Cerebellar nuclear complex (tissue), 1 donor: ENCODE measurements at places on chromosomes 4 and X.

DNA sequence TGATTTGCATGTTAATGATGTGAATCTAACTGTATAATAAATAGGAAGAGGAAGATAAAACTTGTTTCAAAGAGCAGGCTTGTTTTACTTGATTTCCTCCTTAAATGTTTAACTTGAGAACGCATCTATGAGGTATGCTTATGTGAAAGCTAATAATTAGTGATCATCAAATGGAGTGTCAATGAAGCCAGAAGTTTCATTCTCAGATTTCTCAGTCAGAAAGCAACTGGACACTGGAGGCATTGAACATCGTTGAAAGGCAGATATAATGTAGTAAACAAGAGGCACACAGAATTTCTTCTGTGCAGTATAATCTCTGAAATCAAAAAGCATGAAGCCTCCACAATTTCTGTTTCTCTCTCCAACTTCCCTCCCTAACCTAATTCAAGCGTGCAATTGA, 672.9 kb downstream of the ADGRL3 start:
- DNase-seq, result no peak

GRCh38 chr4:69546134-69546765, 50.5 kb upstream of the UGT2B4 start:
- DNase-seq, result no peak

- no peak for DNase-seq
Measured at GRCh38 chr4:181971973-181972372, 271.2 kb upstream of the TENM3 start.

- DNase-seq, result no peak
Measured at GRCh38 chr4:8882239-8882638, 10.6 kb upstream of the HMX1 start.

GRCh38 chr4:82373486-82373815, 340 bp downstream of the HNRNPD start:
- no peak for DNase-seq

- no peak for DNase-seq
Measured at GRCh38 chr4:20251796-20252655, at the start of gene SLIT2. Gene SLIT2, plus strand, starts transcription at chr4:20251905. Its CDS starts 1,911 bp downstream, at chr4:20253816.

- no peak for DNase-seq
Measured at GRCh38 chrX:145848857-145849256, 31.2 kb downstream of the SLITRK2 start.

- no peak for DNase-seq
Measured at GRCh38 chrX:65697915-65698796, 30.7 kb downstream of the MSN start.

GRCh38 chrX:133321451-133321850, 93.8 kb downstream of the GPC4 start:
- no peak for DNase-seq

GRCh38 chr4:37769391-37769989, 57.0 kb upstream of the PGM2 start:
- no peak for DNase-seq

DNA sequence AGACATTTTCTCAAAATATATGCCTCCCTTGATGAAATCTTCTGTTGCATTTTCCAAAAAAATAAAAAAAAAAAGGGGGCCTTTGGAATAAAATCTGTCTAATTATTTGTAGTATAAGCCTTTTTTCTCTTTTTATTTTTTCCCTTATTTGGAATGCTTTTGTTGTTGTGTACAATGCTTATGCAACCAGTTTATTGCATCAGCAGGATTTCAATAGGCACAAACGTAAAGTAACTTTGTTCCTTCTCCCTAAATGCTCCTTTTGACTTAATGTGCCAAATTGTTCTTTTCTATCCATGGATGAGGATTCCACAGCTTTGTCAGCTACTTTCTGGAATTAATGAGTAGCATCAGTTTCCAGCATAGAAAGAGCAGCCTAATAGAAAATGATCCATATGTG, 59.6 kb upstream of the HPGD start:
- DNase-seq, result no peak

DNA sequence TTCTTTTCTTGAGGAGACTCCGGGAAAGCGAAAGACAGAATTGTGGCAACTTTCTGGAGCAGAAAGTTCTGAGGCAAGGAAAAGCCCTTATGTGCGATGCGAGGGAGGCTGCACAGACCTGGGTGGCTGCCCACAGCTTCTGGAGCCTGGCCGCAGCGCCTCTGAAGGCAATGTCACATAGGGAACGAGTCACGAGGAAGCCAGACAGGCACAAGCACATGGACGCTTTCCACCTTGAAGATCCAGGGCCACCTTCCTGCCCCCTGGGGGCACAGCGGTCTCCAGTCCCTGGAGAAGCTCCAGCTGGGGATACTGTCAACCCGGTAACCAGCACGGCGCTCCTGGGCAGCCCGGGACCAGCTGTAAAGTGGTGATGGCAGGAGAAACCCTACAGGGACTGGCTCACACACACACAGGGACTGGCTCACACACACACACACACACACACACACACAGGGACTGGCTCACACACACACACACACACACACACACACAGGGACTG, 69.8 kb downstream of the MTNR1A start:
- DNase-seq, result no peak

- DNase-seq, result no peak
Measured at GRCh38 chr4:3308691-3309090, 15.9 kb downstream of the RGS12 start.

DNA sequence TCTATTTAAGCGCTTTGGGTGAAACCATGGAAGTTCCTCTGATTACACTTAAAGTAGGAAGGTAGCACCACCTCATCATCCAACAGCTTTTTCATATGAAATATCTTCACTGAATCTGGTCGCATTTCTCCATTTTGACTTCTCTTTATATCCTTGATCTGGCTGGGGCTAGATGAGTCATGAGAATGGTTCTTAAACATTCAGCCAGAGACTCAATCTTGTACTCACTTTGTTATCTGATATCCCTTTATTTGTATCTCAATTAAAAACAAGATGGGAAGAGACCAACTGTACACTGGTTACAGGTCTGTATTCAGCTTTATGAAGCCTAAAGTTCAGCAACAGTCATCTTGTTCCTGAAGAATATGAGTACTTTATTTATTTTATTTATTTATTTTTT, 84.9 kb downstream of the CBLL2 start:
- DNase-seq, result no peak

GRCh38 chr4:80931631-80932081, 98.9 kb upstream of the BMP3 start:
- DNase-seq, result no peak

- DNase-seq, result no peak
Measured at GRCh38 chr4:173518425-173519102, 11.5 kb downstream of the HAND2 start.

GRCh38 chrX:11434607-11435006, 141.4 kb downstream of the AMELX start:
- no peak for DNase-seq

DNA sequence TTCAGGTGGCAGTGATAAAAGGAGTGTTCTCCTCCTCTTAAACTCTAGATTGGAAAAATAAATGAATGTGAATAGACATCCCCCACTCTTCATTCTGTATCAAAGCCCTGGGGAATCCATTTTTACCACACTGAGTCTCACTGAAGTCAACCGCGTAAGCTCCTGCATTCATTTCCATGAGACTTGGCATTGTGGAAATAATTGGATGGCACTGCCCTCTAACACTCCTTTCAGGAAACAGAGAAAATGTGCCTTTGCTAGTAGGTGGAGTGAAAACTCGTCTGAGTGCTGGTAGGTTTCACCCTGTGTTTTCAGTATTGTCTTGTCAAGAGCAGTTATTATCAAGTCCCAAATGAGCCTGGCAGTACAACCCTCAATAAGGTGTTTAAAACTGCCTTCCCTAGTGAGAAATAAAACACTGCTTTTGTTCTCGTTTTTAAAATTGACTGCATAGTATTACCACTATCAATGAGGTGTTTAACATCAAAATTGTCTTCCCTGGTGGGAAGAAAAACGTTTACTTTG, 9.7 kb upstream of the CDKN2AIP start:
- no peak for DNase-seq

DNA sequence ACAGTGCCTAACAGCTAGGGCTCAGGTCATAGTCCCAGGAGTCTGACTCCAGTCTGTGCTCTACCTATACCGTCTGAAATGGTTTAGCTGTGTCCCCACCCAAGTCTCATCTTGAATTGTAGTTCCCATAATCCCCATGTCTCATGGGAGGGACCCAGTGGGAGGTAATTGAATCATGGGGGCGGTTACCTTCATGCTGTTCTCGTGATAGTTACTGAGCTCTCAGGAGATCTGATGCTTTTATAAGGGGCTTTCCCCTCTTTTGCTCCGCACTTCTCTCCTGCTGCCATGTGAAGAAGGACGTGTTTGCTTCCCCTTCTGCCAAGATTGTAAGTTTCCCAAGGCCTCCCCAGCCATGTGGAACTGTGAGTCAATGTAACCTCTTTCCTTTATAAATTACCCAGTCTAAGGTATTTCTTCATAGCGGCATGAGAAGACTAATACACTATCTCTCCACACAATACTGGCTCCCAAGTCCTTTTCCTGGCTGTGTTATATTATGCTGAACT, 110.8 kb downstream of the AFAP1 start:
- DNase-seq, result no peak

DNA sequence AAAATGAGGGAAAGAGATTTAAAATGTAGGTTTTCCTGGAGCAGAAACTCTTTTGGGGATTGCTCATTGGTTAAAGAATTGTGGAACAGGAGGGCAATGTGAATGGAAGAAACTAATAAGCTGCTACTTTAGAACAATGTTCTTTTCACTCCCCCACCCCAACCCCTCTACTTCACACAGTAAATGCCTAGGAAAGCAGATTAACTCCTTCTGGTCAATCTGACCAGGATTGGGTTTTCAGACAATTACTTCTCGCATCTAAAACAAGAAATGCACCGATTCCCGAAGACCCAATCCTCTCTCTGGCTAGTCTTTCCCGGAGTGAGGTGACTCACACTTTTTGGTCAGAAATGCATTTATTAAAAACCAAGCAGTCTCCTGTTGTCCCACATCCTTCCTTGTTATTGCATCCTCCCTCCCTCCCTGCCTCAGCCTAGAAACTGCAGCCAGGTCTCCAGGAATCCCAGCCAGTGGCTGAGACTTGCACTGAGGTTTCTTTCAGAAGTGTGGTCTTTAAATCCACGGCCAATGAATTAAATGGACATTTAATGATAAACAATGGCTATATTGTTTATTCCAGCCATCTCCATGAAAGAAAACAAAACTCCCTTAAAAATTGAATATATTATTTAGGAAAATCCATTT, 21.4 kb downstream of the MFAP3L start:
- no peak for DNase-seq

DNA sequence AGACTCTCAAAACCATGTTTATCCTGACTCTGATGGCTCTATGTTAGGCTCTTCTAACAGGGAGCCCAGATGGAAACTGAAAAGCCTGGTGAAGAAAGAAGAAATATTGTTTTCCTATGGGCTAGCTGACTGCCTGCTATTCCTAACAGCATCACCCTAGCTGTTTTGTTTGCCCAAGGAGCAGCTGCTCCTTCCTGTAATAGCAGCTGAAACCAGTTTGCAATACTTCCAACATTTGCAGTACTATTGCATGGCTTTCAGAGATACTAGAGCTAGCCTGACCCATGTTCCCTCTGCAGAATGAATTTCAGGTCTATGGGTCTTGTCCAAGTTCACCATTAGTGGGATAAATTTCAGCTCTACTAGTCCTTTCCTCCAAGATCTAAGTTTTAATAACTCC, 495.2 kb downstream of the INPP4B start:
- DNase-seq, result no peak

DNA sequence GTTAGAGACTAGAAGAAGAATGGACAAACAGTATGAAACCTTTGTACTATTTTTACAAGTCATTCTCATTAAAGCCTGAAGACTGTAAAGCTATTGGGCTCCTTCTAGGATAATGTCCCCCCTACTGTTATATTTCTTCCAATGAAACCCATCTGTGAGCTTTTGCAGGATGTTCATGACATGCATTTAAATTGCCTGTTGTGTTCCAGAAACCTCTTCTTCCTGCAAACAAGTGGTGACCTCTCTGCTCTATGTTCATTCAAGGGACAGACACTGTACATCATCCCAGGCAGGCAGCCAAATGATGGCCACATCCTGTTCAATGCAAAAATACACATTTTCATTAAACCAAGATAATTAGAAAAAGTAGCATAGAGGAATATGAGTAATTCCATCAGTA, 128.0 kb downstream of the C4orf33 start:
- DNase-seq, result no peak

DNA sequence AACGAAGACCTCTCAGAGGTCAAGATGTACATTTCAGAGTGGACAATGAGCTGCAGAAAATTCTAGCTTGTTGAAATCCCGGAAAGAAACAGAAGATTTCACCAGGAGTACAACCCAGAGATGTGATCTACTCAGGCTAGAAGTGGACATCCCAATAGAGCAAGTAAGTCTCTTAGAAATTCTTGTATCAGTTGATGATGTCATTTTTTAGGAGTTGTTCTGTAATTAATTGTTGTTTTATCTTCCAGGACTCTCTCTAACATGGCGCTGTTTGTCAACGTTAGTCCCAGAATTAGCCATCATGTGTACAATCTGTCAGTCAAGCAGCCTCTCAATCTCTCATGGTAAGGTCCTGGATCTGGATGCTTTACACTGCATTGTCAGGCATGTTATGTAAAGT, 174.4 kb downstream of the GRIA3 start:
- DNase-seq, result no peak

- no peak for DNase-seq
Measured at GRCh38 chr4:62917649-62918048, 1491.6 kb downstream of the TECRL start.

DNA sequence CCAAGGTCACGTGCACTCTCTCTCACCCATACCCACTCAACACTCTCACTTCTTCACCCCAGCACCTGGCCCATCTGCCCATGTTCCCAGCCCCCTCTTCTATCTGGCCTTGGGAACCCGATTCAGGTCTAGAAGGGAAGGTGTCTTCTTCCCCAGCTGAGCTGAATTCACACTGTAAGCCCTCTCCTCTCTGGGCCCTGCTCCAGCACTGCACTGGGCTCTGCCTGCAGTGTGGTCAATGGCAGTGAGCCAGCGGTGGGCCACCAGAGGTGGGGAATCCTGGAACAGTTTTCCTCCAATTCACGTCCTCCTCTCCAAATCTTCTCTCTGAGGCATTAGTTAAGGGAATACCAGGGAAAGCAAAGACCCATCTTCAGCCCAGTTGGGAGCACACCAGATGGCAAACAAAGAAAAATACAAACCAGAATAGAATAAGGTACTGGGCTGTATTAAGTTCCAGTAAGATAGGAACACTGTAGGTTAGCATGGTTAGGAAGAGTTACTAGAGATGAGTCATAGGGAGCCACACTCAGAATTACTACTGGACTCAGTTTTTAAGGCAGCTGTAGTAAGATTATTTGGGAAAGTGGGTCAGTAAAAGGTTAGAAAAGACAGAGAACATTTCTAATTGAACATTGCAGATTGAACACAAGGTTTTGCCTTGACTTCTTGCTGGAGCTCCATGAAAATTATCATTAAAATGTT, 5.0 kb downstream of the AWAT2 start:
- no peak for DNase-seq

DNA sequence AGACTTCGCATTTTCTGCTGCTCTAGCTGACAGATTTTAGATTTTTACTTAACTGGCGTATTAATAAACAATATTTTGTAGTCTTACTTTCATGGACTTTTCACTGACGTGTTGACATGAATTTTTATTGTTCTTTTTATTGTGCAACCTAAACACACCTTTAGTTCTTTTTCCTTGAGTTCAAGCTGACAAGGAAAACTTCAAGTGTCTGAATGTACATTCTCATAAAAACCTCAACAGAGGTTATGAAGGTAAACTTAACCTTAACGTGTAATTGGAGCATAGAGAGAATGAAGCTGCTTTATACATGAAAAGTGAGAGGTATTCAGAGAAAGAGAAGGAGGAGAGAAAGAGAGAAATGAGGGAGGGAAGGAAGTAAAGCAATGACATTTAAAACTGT, 364.3 kb upstream of the CT83 start:
- no peak for DNase-seq
